Muscle of back (tissue), 13 donors: ENCODE measurements at places on chromosomes 6 and 20. TPM values are rescaled to one million over a fixed set of nuclear protein-coding genes. Genes with fewer than 3 reads are reported as not detected.

VSX1 gene
- polyA plus RNA-seq, result not detected

PLEKHG1 gene
- 16.0 TPM for polyA plus RNA-seq

DLL1 gene
- 18.2 TPM for polyA plus RNA-seq

MACROD2 gene
- 4.8 TPM for polyA plus RNA-seq

NR2E1 gene
- 0.07 TPM for polyA plus RNA-seq

SIRPD gene
- polyA plus RNA-seq, result not detected

IRF4 gene
- polyA plus RNA-seq, result 2.4 TPM

ZBTB46 gene
- polyA plus RNA-seq, result 14.7 TPM

SCRT2 gene
- not detected for polyA plus RNA-seq

OR2H1 gene
- polyA plus RNA-seq, result not detected

- DNase-seq, result peak; percentile 57
Observed at GRCh38 chr20:51350941-51351631, 191.4 kb downstream of the NFATC2 start.

GRCh38 chr6:13913226-13914001 lies 11.3 kb upstream of the RNF182 start:
- DNase-seq, result no peak

GRCh38 chr6:151589667-151590066 lies 95.8 kb downstream of the CCDC170 start:
- DNase-seq, result no peak

DNA sequence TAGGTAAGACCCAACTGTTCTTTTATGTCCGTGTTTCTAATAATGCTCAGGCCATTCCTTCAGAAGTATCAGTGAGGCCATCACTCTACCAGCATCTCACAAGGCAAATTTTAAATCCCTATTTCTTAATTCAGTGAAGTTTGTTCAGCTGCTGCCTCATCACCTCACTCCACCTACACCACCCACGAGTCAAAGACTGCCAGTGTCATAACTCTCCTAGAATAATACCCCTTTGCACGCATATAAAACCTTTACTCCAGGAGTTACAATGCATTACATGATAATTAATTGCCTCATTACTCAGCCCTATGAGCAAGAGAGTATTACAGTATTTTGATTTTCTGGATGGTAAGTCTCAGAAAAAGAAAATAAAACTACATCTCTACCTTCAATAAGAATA lies 793.6 kb downstream of the TFAP2A start:
- no peak for DNase-seq

DNA sequence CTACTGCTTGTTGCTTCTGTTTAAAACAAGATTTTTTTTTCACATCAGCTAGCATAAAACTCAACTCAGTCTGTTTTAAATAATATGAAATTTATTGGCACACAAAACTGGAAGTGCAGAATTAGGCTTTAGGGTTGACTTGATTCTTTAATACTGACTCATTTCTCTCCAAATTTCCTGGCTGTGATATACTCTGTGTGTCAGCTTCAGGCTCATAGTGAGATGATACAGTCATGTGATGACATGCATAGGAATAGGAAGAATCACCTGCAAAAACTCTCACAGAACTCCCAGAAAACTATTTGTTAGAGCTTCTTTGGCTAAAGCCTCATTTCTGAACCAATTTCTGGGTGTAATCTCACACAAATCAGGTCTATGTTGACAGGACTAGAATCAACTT lies 1068.0 kb upstream of the EPHA7 start:
- DNase-seq, result no peak

GRCh38 chr6:45420083-45420908 lies 42.6 kb upstream of the SUPT3H start:
- peak; percentile 69 for DNase-seq

GRCh38 chr6:116513224-116513875 lies 1.9 kb downstream of the CALHM5 start:
- no peak for DNase-seq

DNA sequence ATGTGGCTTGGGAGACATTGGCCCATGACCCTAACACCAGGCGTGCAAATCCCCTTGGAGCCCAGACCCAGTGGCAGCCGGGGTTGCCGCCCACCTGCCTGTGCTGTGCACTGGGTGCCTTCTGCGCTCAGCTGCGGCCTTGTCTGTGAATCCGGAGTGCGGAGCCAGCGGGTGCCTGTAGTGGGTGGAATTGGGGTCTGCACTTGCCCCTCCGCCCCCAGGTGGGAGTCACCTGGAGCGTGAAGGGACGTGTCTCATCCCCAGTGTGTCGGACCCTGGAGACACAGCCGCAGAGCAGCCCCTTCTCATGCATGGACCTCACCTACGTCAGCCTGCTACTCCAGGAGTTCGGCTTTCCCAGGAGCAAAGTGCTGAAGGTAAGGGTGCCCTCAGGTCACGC lies 22.9 kb upstream of the PYGB start:
- no peak for DNase-seq

GRCh38 chr20:30284281-30284905 lies 973.1 kb upstream of the DEFB115 start:
- no peak for DNase-seq

DNA sequence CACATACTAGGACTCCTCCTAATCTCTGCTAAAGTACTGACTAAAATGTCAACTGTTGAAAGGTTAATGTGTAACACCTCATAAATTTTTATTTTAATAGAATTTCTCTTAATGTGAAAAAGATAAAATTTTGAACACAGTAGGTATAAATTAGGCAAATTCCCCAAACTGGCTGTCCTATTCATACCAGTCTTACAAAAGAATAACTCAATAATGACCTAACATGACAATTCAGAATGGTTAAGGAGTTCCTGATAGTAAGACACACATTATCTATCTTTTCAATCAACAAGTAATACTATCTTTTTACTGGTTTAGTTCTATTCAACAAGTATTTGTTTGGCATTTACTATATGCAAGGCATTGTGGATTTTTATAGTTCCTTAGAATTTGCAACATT lies 141.1 kb downstream of the EPHA7 start:
- no peak for DNase-seq

DNA sequence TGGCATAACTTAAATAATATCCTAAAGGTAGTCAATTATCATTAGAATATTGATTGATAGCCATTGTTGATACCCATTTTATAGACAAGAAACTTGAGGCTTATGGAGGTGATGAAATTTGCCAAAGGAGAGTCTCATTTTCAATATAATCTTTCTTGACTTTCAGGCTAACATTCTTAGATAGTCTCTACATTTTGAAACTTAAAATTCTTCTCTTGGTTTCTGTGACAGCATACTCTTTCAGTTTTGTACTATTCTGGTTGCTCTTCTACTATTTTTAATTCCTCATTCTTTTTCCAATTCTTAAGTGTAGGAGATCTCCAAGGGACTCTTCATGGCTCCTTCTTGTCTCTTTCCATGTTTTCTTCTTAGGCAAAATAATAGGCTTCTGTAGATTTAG lies 3.7 kb upstream of the SH3BGRL2 start:
- DNase-seq, result no peak

DNA sequence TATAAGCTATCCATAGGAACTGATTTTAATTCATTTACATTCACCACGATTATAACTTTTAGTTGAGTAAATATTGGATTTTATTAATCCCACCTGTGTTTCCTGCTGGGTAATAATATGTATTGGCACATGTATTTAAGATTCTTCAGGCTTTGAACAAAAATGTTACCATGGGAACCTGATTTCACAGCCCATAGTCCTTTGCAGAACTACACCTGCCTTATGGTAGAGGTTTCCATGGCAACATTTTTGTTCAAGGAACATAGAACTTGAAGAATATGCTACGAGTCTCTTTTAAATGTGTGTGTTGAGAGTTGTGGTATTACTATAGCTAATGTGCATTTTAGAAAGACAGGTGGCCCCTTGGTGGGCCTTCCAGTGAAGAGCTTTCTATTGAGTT lies 317.4 kb downstream of the SAMD5 start:
- no peak for DNase-seq

- no peak for DNase-seq
Observed at GRCh38 chr20:1823450-1823844, 71.8 kb upstream of the SIRPA start.

GRCh38 chr6:133756078-133756695 lies 132.7 kb upstream of the TCF21 start:
- DNase-seq, result no peak

GRCh38 chr6:87700397-87701343 lies 1.4 kb downstream of the AKIRIN2 start:
- peak; percentile 78 for DNase-seq

DNA sequence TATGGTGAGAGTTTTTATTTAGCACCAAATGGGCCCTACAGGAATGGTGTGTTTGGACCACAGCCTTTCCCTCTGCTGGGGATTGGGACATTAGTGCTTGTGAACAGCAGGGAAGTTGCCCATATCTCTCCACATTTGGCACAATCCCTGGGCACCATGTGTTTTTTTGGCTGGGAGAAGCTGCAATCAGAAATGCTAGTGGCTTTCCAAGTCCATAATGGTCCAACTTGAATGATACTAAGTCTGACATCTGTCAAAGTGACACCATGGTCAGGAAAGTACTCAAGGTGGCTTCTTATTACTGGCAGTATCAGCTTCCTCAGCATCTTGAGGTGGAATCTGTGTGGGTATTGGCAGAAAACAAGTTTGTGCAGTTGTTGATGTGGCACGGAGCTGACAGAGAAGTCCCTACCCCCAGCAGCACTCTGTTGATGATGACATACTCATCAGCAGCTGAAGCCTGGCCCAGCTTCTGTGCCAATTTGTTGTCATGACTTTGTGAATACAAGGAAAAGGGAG lies 53.0 kb downstream of the SASH1 start:
- no peak for DNase-seq

GRCh38 chr6:140980265-140980887 lies 1152.3 kb upstream of the GJE1 start:
- no peak for DNase-seq

DNA sequence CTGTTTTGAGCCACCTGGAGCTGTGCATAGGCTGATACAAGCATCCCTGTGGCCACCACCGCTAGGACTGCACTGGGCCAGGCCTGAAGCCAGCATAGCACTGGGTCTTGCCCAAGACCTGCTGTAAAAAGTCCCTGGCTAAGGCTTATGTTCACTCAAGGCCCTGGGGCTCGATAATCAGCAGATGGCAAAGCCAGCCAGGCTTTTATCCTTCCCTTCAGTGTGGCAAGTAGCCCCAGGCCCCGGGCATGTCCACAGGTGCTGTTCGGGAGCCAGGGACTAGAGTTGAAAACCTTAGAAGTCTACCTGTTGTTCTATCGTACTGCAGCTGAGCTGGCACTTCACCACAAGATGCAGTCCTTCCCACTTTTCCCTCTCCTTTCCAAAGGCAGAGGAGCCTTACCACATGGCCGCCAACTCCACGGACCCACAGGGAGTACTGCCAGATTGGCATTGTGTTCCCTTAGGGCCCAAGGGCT lies 226.4 kb upstream of the ZNF217 start:
- DNase-seq, result no peak

DNA sequence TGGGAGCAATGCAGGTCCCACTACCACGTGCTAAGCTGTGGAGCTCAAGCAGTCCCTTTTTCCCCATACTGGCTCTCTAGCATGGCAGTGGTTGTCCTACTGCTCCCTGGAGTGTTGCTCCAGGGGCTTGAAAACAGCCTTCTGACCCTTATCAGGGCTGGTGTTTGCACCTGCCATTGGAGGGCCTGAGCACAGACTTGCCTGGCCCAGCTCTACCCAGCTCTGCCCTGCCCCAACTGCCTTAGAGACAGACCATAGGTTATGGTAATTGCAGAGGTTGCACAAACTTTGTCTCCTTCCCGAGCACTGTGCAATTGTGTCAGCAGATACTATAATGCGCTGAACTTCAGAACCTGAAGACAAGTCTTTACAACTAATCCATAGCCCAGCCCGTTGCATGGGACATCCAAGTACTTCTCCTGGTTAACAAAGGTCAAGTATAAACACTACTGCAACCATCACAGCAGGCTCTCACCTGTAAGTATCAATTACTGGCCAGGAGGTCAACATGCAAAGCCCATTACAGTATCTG lies 58.7 kb downstream of the PDSS2 start:
- DNase-seq, result no peak

- DNase-seq, result no peak
Observed at GRCh38 chr20:9206486-9206885, 137.6 kb downstream of the PLCB4 start.

DNA sequence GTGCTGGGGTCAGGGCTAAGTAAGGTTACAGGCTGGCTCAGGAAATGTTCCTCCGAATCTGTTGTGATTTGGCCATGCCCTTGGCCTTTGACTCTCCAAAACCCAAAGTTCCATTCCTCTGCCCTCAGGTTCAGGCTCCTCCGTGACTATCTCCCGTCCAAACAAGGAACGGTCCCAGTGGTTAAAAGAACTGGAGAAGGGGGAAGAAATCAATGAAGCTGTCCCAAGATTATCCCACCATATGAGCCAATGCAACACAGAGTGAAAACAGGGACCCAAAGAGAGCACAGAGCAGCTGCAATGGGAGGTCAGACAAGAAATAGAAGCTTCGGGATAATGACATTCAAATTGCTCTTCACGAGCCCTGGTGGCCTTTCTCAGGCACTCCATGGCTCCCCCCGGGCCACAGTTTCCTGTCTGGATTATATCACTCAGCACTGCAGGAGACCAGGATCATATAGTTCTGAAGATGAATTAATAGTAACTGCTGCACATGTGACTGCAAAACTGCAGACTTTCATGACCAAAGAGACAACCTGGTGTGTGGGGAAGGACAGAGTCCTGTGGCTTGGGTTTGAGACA lies 211.3 kb downstream of the ZNF217 start:
- no peak for DNase-seq

DNA sequence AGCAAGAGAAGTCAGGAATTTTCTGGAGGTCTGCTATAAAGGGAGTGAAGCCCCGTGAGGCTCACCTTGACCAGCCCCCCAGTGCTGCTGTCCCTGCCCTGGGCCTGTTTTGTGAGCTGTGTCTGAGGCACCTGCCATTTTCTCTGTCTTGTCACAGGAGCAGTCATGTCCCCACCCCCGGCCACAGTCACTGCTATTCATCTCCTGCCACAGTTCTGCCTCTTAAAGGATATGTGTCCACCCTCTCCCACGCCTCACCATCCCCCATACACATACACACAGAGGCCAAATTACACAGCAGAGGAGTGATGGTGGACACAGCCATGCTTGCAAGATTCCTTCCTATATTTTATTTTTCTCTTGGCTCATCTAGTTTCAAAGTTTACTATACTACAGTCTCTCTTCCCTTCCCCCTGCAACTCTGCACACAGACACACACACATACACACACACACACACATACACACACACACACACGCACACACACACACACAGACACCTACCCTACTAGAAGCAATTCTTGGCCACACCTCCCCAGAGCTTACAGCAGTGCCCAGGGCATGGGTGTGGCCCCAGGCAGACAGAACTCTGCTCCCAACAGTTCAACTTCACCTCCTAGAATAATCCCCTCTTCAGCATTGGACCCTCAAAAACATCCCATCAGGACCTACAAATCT lies 68.7 kb upstream of the TAB2 start:
- no peak for DNase-seq

- DNase-seq, result no peak
Observed at GRCh38 chr6:97925504-97925903, 642.5 kb upstream of the MMS22L start.

DNA sequence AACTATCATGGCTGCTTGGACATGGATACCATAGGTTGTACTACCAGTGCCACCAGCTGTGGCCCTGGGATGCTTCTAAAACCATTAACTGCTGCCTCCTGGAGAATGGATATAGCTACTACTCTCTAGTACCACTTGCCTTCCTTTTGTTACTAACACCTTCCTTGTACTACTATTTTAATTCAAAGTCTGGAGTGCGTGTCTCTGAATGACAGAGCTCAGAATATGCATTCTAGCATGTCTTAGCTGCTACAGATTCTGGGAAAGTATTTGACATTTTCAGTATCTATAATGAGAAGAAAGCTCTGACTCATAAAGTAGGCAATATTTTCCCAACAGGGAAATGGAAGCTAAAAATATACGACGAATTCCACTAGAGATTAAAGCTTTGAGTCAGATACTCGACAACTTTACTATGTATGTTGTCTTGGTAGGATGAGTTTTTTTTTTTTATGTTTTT lies 112.3 kb downstream of the PFDN4 start:
- DNase-seq, result peak; percentile 31
